ENCODE measurements at places on chromosomes 4 and X.

GRCh38 chr4:58649226-58649625, 1539.0 kb upstream of the IGFBP7 start:
- no peak for DNase-seq

DNA sequence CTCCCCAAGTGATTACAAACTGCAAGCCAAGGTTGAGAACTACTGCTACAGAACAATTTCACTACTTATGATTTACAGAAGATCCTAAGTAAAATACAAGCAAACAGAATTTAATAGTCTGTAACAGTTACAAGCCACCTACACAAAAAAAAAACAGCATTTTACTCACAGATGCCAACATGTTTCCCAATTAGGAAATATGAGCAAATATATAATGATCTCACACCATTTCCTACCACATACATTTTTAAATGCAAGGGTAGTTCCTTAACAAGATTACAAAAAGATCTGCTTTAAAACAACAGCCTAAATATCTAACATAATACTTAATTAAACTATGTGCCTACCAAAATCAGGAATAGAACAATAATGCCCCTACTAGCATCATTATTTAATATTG, 63.4 kb downstream of the EFHC2 start:
- no peak for DNase-seq

GRCh38 chr4:168919706-168920324, 90.2 kb downstream of the CBR4 start:
- DNase-seq: no peak

- DNase-seq: no peak
Observed at GRCh38 chr4:138757432-138757831, 258.1 kb upstream of the NOCT start.

DNA sequence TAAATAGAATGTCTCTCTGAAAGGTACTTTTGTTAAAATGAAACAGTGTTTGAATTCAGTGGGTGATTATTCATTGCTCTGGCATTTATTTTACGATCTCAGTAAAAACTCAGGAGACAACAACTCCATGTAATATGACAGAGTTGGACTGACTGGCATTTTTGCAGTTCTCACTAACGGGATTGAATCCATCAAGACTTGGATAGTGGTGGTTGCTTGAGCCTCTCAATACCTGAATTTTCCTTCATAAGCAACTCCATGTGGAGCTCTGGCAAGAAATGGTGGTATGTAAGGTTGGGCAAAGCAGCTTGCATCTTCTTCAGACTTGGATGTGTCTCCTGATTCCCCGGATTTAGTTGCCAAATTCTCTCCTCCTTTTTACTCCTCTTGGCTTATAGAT, 72.7 kb downstream of the FRMPD4 start:
- DNase-seq: no peak

- DNase-seq: no peak
Observed at GRCh38 chr4:5783486-5783885, 72.5 kb downstream of the EVC start.

GRCh38 chr4:24285759-24286158, 298.6 kb downstream of the DHX15 start:
- no peak for DNase-seq

DNA sequence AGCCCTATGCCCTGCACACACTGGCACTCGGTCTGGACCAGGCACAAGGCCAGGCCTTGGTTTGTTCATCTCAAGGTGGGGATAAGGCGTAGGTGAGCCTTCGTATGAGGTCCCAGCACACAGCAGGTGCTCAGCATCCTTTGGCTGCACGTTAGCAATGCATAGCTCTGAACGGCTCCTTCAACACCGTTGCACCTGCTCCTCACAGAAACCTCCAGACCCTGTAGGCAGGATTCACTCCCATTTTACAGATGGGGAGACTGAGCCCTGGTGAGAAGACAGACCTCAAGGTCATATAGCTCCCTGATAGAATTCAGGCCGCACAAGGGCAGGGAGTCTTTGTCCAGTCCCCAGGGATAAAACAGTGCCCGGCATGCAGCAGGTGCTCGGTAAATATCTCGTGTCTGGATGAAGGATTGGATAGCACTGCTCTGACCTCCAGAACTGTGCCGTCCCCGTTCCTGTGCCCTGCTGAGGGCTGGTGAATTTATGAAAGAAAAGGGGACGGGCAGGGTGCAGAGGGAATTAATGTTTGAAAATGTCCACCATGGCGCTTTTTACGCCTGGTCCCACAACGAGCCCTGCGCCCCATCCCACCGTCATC, 2.4 kb downstream of the PPP2R2C start:
- DNase-seq: no peak

DNA sequence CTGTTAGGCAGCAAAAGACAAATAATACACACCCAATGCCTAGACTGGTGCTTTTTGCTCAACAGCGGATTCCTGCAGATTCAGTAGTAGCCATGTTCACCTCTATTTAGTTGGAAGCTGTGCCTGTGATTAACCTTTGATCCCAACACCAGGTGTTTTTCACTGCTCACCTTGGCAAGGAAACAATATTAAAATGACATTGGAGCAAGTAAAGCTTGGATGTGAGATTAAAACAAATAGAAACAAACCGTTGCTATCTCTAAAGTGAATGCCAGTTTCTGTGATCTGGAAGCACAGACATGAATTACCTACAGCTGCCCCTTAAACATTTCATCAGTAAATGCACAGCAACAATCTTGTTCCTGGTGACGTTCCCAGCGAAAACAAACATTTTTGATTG, 35.7 kb downstream of the MAGEB17 start:
- no peak for DNase-seq

DNA sequence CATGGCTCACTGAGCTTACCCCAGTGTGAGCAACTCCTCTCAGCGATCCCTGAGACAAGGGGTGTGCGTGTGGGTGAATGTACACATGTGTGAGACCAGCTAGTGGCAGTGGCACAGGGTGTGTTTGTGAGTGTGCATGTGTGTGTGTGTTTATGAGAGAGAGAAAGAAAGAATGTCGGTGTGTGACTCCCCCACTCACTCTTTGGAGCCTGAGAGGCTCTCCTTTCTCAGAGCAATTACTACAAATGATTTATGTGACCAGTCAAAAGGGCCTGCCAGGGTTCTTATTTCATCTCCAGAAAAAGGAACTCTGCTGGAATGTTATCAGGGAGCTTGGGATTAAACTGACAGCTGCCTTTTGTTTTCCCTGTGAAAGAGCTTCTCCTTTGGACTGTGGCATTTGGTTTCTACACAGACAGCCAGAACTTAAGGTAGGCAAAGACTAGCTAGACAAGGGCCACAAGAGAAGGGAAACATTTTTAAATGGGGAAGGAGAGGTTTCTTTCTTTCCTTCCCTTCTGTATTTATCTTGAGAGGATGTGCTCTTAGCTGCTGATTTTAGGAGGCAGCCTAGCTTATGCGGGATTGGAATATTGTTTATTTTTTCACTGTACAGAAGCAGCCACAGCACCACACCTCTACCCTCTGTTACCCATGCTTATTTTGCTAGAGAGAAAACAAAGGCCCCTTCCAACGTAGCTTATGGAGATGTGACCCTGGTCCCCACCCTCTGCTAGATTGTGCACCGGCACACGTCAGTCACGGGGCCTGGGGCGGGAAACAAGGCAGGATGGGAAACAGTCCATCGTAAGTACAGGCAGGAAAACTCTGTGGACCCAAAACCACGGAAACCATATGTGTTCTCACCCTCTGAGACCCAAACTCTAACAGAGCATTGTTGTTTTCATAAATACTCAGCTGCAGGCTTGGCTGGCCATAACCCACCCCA, 143.5 kb downstream of the MGST2 start:
- no peak for DNase-seq

- no peak for DNase-seq
Observed at GRCh38 chr4:134539729-134540231, 338.2 kb upstream of the PABPC4L start.

GRCh38 chr4:104492183-104492771, 2.4 kb downstream of the CXXC4 start:
- DNase-seq: no peak

GRCh38 chrX:41350976-41351569, 17.1 kb downstream of the DDX3X start:
- DNase-seq: no peak

GRCh38 chr4:125440814-125441213, 126.1 kb downstream of the FAT4 start:
- DNase-seq: no peak

DNA sequence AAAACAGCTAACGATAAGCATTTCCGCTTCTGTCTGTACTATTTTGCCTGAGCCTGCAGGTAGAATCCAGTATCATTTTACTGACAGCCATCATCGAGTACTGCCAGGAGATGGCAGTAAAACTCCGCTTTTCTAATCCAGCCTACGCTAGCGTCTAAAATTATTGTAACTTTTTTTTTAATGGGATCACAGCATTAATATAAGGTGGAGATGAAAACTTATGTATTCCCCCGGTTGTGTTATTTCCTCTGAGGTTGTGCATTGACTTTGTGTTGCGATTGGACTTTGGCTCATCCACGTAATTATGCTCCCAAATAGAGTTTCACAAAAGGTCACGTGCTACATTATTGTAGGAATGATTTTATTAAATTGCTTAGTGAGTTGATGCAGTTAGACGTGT, 248.1 kb downstream of the C4orf33 start:
- DNase-seq: no peak

DNA sequence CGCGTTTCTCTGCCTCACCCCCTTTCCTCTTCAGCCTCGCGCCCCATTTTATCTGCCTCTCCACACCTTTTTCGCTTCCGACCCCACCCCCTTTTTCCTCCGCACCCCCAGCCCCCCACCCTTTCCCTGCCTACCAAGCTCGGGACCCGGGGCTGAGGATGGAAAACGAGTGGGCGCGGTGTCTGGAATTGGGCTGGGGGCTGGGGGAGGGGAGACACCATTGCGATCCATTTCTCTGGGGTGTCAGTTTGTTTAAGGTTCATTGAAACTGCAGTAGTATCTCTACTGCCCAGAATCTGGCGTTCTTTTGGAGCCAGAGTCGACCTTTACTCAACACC, 707 bp downstream of the SLC9A6 start:
- DNase-seq: no peak

DNA sequence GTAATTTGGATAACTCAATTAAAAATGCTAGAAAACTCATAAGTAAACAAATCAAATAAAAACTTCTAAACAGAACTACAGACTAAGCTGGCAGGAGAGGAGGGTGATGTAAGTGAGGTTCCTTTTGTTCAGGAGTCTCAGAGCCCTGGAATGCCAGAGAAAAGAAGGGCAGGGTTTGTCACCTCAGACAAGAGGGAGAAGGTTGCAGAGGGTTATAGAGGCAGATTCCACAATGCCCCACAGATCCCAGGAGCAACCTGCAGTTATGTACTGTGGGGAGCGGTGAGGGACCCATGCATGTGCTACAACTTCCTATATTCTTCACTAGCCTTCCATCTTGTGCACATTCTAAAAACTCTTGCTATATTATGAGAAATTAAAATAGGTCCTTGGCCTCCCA, 129.7 kb downstream of the CFAP299 start:
- DNase-seq: no peak

GRCh38 chrX:37685381-37686359, at the start of gene XK:
TSS of gene XK (plus strand) at chrX:37685791. CDS start at chrX:37685962, 171 bp downstream.
- peak; percentile 4 for DNase-seq

- no peak for DNase-seq
Observed at GRCh38 chr4:172348426-172348825, 535.2 kb downstream of the GALNTL6 start.

GRCh38 chr4:168441412-168441811, 38.9 kb downstream of the DDX60L start:
- DNase-seq: no peak

DNA sequence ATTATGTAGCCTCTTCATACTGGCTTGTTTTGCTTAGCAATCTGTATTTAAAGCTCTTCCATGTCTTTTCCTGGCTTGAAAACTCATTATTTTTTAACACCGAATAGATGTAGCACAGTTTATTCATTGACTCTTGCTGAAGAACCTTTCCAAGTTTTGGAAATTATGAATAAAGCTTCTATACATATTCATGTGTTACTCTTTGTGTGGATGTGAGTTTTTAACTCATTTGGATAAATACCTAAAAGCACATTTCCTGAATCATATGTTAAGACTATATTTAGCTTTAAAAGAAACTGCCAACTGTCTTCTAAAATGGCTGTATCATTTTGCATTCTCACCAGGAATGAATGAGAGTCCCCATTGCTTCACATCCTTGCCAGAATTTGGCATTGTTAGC, 2061.7 kb upstream of the AGA start:
- DNase-seq: no peak

- no peak for DNase-seq
Observed at GRCh38 chr4:47238667-47239066, 207.3 kb downstream of the GABRB1 start.

GRCh38 chr4:151665022-151665784, 95.6 kb downstream of the GATB start:
- DNase-seq: no peak

- peak; percentile 72 for DNase-seq
Observed at GRCh38 chr4:88523325-88524129, at the start of gene PYURF. TSS of gene PYURF (minus strand) at chr4:88523776. CDS start at chr4:88523700, 76 bp downstream.

DNA sequence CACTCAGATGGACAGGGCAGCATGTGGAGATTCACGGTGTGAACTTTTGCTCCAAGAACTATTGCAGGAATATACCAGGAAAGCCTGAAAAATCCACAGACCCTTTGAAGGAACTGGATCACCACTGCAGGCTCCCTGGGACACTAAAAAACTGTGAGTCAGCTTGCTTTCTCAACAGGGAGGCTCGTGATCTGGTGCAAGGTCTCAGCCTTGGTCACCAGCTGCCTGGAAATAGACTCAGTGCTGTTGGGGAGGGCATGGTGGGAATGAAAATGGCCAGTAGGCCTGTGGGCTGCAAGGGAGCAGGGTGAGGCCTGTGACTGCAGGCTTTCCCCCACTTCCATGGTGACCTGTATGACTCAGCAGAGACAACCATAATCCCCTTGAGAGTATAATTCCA, 426.4 kb upstream of the RPS6KA3 start:
- no peak for DNase-seq

DNA sequence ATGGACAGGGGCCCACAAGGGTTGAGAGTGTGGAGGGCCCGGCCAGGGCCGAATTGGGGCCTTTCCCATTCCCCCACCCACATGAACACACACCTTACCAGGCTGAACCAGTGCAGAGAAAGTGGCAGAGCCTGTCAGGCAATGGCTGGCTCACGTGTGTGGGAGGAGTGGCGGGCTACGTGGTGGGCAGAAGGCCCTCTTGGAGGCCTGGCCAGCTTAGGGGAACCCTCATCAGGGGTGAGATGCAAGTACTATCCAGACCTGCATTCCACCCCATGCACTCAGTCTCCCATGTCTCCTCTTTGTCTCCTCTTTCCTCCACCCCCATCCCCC, 965 bp downstream of the TCEAL4 start:
- no peak for DNase-seq

DNA sequence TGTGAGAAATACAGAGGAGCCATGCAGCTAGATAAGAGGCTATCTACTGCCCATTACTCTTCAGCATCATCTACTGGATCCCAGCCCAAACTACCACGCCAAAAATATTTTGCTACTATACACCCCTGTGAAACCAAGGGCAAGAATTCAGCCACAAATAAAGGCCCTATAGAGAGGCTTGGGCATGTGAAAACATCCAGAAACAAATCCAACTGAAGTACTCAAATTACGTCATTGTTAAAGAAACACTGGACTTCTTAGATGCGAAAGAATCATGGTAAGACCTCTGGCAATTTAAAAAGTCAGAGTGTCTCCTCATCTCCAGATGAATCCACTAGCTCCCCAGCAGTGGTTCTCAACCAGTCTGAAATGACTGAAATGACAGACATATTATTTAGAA, 12.8 kb downstream of the NDST3 start:
- no peak for DNase-seq

Data from activated CD4-positive, alpha-beta T cell treated with anti-CD3 and anti-CD28 coated beads for 4 hours (primary cell).